ENCODE measurements at places on chromosomes 11 and 22.
A peak's percentile ranks its signal among the peaks of the same experiment; 100 is the strongest.

DNA sequence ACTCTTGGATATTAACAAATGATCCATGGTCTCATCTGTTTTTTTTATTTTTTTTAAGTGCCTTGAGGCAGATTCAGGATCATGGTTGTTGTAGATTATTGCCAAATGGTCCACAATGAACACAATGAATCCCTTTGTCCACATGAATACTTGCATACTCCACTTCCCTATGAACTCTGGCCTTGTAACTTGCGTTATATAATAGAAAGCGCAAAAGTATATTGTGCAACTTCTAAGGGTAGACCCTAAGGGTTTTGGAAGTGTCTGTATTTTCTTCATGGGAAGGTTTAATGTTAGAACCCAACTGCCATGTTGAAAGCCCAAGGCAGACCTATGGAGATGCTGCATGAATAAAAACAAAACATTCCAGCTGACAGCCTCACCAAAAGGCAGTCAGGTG is 8.1 kb upstream of the OR5AL1 start:
- no peak for DNase-seq

GRCh38 chr11:120121336-120121735 is 16.6 kb downstream of the TRIM29 start:
- DNase-seq = no peak

GRCh38 chr11:122601141-122602125 is 54.1 kb upstream of the UBASH3B start:
- no peak for DNase-seq

DNA sequence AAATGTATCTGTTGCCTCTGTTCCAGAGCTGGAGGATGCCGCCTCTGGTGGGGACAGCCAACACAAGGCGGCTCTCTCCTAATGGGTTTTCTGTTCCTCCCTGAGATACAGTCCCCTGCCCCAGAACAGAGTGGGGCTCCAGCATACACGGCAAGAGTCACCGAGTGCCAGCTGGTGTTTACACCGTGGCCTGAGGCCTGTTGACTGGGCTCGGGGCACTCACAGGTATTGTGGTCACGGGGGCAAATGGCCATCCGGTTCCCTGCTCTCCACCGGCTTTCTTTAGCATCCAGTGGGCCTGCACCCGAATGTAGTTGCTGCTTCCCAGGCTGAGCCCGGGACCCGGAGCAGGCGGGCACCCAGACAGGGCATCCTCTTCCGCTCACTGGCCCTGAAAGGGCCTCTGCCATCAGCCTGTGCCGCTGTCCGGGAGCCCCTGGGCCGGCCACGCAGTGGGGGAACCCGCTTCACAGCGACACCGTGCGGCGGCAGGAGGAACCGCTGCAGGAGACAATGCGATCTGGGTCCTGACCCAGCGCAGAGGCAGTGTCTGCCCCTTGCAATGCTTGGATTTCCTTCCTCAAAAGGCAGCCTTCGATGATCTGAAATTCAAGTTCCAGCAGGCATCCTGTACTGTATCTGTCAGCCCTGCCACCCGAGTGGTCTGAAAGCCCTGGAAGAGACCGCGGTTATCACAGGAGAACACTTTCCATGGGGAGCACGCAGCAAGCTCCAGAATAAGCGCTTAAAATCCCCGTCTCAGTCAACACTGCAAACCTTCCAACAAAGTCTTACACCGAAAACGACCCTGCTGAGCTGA is 859 bp upstream of the KRTAP5-5 start:
- peak; percentile 84 for DNase-seq

DNA sequence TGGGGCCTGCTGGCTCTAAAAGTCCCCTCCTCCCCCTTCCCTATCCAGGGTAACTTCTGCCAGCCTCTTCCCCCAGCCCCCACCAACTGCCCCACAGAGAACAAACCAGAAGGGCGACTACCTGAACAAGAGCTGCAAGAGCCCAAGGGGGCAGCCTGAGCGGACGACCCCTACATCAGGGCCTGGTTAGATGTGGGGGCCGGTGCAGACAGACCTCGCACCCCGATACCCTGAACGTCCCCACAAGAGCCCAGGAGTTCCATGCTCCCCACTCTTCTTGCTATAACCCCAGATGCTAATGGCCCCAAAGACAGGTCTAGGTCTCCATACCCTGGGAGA is 20.7 kb downstream of the SUN2 start:
- DNase-seq = no peak

GRCh38 chr11:28547321-28547741 is 439.1 kb downstream of the METTL15 start:
- DNase-seq = no peak

DNA sequence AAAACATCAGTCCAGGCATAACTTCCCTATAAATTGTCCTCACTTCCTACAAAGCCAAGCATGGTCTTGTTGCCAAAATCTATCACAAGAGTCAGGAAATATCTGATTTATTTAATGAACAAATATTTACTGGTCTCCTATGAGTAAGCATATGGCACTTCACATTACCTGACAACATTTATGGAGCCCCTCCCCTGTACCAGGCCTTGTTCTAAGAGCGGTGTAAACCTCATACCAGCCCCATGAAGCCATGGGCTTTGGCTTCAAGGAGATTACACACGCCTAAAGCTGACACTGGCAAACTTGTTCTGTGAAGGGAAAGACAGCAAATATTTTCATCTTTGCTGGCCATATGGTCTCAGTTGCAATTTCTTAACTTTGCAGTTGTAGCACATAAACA is 43.0 kb upstream of the EIF3D start:
- no peak for DNase-seq

DNA sequence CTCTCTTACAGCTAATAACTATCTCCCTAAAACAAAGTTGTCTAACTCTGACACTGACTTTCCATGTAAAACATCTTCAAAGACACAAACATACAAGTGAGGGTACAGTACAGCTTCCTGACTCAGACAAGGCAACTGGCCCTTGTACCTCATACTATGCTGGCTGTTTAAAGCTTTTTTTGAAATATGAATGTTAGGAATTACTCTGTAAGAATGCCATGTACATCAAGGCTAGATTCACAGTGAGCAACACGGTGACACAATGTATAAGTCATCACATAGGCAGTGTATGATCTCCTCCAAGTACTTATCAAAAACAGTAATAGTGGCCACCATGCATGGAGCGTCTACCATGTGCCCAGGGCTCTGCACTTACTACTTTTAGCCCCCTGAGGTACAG is 28.6 kb downstream of the ALG8 start:
- DNase-seq = no peak

DNA sequence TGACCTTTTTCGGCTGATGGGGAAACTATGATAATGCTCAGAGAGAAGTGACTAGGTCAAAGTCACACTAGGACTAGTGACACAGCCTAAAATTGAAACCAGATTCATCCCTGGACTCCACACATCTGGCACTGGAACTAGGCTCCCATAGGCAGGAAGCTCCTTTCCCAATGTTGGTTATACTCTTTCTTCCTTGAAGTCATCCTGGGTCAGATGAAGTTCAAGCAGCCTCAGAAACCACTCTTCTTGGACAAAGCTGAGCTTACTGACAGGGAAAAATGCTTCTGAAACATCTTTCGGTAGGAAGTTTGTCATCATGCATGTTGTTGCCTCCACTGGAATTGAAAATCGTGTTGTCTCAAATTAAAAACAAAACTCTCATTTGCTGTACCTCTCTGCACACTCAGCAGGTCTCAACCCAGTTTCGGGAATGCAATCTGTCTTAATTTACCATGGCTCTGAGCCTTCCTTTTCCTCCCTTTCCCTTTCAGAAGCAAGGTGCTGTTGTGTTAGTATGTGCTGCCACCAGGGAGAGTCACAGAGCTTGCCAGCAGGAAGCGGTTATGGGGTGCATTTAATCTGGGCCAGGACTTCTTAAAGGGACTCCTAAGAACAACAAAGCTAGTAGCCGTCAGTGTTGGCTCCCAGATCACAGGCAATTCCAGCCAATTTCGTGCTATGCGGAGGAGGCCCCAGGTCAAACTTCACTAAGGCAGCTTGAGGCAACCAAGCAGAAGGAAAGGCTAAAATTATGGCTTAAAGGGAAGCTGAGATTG is 384.8 kb downstream of the TENM4 start:
- DNase-seq = no peak

- DNase-seq = no peak
Observed at GRCh38 chr11:8839306-8839956, 71.6 kb upstream of the AKIP1 start.

DNA sequence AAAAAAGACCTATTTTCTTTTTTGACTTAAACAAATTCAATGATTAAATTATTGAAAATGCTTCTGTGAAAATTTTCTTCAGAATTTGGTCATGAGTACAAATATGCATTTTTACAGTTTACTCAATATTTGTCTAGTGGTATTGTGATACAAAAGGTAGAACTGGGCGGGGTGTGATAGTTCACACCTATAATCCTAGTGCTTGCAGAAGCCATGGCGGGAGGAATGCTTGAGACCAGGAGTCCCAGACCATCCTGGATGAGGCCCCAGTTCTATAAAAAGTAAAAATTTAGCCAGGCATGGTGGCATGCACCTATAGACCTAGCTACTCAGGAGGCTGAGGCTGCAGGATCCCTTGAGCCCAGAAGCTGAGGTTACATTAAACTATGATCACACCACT is 90.6 kb downstream of the ARHGAP42 start:
- DNase-seq = no peak

DNA sequence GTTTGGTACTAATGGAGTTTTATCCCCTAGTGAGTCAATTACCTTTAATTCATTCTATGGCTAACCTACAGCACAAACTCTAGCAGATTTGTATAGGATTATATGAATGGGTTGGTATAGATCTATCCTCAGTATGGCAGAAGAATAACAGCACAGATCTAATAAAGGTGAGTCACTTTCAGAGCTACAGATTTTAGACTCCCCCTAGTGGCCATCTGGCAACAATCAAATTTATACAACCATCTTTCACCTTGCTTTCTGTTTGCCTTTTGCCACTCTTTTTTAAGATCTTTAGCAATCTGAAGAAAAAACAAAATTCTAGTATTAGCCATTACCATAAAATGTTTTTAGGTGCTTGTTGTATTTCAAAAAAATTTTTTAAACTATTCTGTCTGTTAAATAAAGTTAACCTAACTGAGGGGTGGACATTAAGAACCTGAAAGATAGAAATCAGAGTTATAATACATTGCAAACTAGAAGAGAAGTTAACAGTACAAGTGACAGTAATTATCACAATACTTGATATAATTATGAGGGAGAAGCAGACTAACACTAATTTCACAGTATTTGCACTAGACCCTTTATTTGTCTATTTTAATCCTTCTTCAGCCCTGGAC is 25.8 kb downstream of the DDIAS start:
- peak; percentile 59 for DNase-seq

- no peak for DNase-seq
Observed at GRCh38 chr11:101870510-101870909, 44.3 kb upstream of the CEP126 start.

GRCh38 chr11:30861064-30861463 is 274.9 kb upstream of the MPPED2 start:
- no peak for DNase-seq

DNA sequence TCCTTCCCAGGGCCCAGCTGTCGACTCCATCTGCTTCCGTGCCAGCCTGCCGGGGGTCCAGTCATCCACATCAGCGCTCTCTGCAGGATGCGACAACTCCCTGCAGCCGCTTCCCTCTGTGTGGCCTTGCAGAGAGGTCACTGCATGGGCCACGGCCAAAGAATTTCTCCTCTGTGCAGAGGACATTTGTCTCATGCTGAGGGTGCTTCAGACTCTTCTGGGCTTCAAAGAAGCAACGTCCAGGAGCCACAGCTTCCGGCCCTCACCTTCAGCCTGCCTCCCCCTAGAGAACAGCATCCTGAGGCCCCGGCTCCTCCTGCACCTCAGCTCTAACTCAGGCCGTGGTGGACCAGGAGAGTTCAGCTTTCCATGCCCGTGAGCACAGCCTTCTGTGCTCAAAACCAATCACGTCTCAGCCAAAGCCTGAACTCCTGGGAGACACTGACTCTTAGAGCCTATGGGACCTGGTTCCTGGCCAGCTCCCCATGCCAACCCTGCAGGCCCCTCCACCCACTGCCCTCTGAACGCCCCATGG is 258.9 kb downstream of the BRD1 start:
- no peak for DNase-seq

DNA sequence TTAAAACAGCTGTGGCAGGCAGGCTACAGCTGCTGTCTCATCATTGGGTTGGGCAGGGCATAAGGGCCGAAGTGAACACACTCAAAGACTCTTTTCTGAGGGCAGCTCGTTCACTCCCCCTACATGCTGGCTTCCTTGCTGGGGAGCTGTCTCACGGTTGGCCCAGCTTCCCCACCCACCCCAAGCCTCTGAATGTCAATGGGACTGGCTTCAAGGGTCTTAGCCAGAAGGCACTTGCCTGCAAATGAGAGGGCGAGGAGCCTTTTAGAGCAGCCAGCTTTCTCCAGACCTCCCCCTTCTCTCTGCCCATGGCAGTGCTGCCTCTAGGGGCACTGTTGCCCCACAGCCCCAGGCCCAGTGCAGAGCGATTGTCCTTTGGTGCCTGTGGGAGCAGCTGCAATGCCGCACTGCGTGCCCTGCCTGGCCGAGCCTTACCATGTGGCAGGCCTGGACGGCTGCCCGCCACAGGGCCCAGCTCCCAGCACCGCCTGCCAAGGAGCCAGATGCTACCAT is 94.7 kb upstream of the RASSF10 start:
- no peak for DNase-seq

GRCh38 chr11:133082453-133082781 is 449.9 kb downstream of the OPCML start:
- DNase-seq = no peak

DNA sequence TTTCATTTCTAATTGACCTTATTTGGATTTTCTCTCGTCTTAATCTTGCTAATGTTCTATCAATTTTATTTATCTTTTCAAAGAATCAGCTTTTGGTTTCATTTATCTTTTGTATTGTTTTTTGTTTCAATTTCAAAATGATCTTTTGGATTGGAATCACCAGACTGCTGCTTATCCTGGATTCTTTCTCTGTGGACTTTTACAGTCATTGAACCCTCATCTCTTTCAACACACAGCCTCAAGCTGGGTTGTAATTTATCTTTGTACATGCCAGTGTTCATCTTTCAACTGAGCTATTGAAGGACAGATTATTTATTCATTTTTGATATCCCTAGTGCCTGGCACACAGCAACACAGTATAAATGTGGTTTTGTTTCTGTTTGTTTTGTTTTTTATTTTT is 195.9 kb downstream of the ARHGAP42 start:
- no peak for DNase-seq

DNA sequence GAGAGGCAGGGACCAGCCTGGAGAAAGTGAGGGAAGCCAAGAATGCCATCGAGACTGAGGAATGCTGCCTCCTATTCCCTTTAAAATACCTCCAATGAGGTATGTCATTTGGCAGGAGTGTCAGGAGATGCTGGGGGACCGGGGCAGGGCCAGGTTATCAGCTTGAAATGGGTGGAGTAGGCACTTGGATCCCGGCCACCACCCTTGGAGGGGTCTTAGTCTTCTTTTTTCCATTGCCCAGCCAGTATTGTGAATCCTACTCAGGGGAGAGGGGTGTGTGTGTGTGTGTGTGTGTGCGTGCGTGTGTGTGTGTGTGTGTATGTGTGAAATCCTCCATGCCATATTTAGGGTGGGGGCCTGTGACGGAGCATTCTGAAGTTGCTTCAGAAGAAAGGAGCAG is 116.2 kb downstream of the ZBTB16 start:
- DNase-seq = no peak

Data from memory B cell (primary cell).